ENCODE measurements at places on chromosomes 6 and 20. TPM values are rescaled to one million over a fixed set of nuclear protein-coding genes. Genes with fewer than 3 reads are reported as not detected.

GRCh38 chr20:34831936-34832335, 6.5 kb upstream of the NCOA6 start:
- DNase-seq: no peak
- H3K27me3 ChIP-seq: no peaks in the 10 kb centered on the region
- H3K4me1 ChIP-seq: no peaks in the 10 kb centered on the region
- no peaks in the 10 kb centered on the region for H3K36me3 ChIP-seq
- H3K27ac ChIP-seq: no peak overlapping the region

DNA sequence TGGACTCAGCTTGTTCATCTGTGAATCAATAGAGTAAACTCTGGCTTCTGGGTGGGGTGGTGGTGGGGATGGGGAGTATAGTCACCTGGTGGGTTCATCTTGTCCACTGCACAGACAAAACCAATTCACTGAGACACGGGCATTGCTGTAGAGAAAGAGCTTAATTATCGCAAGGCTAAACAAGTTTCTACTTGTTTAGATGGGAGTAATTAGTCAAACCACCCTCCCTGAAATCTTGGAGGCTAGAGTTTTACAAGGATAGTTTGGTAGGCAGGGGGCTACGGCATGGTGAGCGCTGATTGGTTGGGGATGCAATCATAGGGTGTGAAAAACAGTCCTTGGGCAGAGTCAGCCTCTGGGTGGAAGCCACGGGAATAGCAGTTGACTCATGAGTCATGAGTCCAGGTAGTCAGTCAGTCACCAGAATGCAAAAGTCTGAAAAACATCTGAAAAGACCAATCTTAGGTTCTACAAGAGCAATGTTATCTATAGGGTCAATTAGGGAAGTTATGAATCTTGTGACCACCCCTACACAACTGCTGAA, 77.8 kb downstream of the STMND1 start:
- no peaks in the 10 kb centered on the region for H3K36me3 ChIP-seq
- H3K27me3 ChIP-seq: no peaks in the 10 kb centered on the region
- H3K27ac ChIP-seq: no peak overlapping the region
- no peak for DNase-seq
- no peak overlapping the region for H3K4me3 ChIP-seq
- no peaks in the 10 kb centered on the region for H3K4me1 ChIP-seq

- H3K27me3 ChIP-seq: no peaks in the 10 kb centered on the region
- no peak for DNase-seq
- H3K27ac ChIP-seq: no peak overlapping the region
- peaks cover 4% of the 10 kb centered on the region for H3K4me1 ChIP-seq
- H3K4me3 ChIP-seq: no peak overlapping the region
Observed at GRCh38 chr6:47310131-47310480, 401 bp upstream of the TNFRSF21 start.

DNA sequence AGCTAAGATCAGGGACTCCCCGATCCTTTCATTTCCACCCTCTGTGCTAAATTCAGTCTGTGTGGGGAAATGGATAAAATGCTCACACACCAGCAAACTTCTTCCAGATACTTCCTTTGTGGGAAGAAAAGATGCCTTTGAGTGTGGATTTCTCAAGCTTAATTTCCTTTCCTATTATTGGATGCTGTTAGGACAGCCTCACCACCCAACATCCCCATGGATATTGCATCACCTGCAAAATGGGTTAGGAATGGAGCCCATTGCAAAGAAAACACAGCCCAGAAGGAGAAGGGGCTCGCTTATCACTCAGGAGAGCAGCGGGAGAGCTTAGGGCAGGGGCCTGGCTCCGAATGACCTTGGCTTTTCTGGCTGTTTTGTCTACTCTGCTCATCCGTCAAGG, 272.2 kb downstream of the CDC5L start:
- no peaks in the 10 kb centered on the region for H3K36me3 ChIP-seq
- H3K27ac ChIP-seq: no peak overlapping the region
- H3K27me3 ChIP-seq: no peaks in the 10 kb centered on the region
- H3K4me1 ChIP-seq: peaks cover 5% of the 10 kb centered on the region
- no peak overlapping the region for H3K4me3 ChIP-seq

GRCh38 chr20:2872459-2873009, 747 bp upstream of the PTPRA start:
- peak overlapping the region; percentile 21 for H3K27ac ChIP-seq
- H3K4me1 ChIP-seq: peaks cover 23% of the 10 kb centered on the region

DNA sequence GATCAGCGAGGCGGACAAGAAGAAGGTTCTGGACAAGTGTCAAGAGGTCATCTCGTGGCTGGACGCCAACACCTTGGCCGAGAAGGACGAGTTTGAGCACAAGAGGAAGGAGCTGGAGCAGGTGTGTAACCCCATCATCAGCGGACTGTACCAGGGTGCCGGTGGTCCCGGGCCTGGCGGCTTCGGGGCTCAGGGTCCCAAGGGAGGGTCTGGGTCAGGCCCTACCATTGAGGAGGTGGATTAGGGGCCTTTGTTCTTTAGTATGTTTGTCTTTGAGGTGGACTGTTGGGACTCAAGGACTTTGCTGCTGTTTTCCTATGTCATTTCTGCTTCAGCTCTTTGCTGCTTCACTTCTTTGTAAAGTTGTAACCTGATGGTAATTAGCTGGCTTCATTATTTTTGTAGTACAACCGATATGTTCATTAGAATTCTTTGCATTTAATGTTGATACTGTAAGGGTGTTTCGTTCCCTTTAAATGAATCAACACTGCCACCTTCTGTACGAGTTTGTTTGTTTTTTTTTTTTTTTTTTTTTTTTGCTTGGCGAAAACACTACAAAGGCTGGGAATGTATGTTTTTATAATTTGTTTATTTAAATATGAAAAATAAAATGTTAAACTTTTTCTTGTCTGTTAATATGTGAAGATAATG, 2.2 kb downstream of the HSPA1B start:
- DNase-seq: peak; percentile 31
- no peaks in the 10 kb centered on the region for H3K36me3 ChIP-seq
- peak overlapping the region; percentile 11 for H3K27ac ChIP-seq
- no peaks in the 10 kb centered on the region for H3K27me3 ChIP-seq

GRCh38 chr20:46735436-46735835, 26.0 kb downstream of the SLC2A10 start:
- no peaks in the 10 kb centered on the region for H3K36me3 ChIP-seq
- H3K4me1 ChIP-seq: peaks cover 9% of the 10 kb centered on the region
- no peak for DNase-seq
- no peaks in the 10 kb centered on the region for H3K27me3 ChIP-seq
- no peak overlapping the region for H3K27ac ChIP-seq

- DNase-seq: no peak
- H3K36me3 ChIP-seq: no peaks in the 10 kb centered on the region
- no peak overlapping the region for H3K27ac ChIP-seq
- H3K27me3 ChIP-seq: no peaks in the 10 kb centered on the region
- peaks cover 5% of the 10 kb centered on the region for H3K4me1 ChIP-seq
- H3K4me3 ChIP-seq: no peak overlapping the region
Observed at GRCh38 chr6:140782941-140783340, 1349.8 kb upstream of the GJE1 start.

- H3K36me3 ChIP-seq: no peaks in the 10 kb centered on the region
- no peaks in the 10 kb centered on the region for H3K27me3 ChIP-seq
- H3K4me3 ChIP-seq: no peak overlapping the region
- DNase-seq: no peak
- H3K27ac ChIP-seq: no peak overlapping the region
Observed at GRCh38 chr6:81822568-81822967, 70.1 kb upstream of the TENT5A start.

- H3K36me3 ChIP-seq: no peaks in the 10 kb centered on the region
Observed at GRCh38 chr6:162889303-162889702, 161.5 kb downstream of the PACRG start.

DNA sequence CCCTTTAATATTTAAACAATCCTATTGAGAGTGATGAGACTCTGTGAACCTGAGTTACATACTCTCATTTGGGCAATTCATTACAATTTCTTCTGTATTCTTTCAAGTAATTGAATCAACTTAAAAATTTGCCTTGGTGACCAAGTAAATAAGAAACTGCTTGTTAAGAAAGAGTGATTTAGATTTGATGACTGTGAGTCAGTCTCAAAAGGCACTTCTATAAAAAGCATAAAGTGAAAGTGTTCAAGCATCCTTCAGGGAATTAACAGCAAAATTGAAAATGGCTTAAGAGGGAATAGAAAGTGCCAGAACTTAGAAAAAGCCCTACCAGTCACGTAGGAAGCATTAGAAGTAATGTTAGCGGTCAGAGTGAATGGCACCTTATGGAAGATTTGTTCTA, 654.7 kb downstream of the EPM2A start:
- H3K27me3 ChIP-seq: no peaks in the 10 kb centered on the region
- no peak overlapping the region for H3K4me3 ChIP-seq
- H3K36me3 ChIP-seq: no peaks in the 10 kb centered on the region
- no peak overlapping the region for H3K27ac ChIP-seq
- DNase-seq: no peak

GRCh38 chr6:149855040-149855654, 9.0 kb downstream of the LRP11 start:
- H3K27ac ChIP-seq: no peak overlapping the region
- peaks cover 39% of the 10 kb centered on the region for H3K4me1 ChIP-seq
- no peak overlapping the region for H3K4me3 ChIP-seq
- no peaks in the 10 kb centered on the region for H3K36me3 ChIP-seq
- no peak for DNase-seq
- H3K27me3 ChIP-seq: no peaks in the 10 kb centered on the region

DNA sequence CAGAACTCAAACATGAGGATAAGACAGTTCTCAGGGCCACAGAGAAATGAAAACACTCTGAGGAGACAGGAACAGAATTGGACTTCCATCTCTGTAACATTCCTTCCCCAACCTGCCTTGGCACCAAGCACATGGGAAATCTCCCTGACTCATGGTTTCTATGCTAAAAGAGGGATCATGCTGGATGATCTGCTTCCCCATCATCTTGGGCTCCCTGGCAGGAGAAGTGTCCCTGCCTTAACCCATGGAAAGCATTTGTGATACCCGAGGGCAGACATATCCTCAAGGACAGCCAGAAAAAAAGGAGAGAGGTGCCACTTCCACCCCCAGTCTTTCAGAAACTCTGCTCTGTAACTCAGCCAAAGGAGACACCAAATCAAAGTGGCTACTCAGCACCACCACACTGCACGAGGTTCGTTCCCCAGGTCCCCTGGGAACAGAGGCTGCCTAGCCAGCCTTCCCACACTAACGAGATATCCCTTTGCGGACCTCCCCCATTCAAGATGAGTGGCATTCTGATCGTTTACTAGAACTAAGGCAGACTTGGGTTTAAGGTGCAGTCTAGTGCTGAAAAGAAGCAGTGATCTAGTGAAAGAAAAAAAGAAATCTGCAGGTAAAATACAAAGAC, 34.8 kb downstream of the BLOC1S5 start:
- H3K27ac ChIP-seq: no peak overlapping the region
- H3K27me3 ChIP-seq: no peaks in the 10 kb centered on the region
- H3K4me3 ChIP-seq: no peak overlapping the region
- H3K4me1 ChIP-seq: peaks cover 13% of the 10 kb centered on the region
- DNase-seq: no peak

GRCh38 chr20:15445056-15445840, 1107.8 kb upstream of the FLRT3 start:
- DNase-seq: no peak
- peaks cover 10% of the 10 kb centered on the region for H3K4me1 ChIP-seq
- H3K4me3 ChIP-seq: no peak overlapping the region
- H3K27ac ChIP-seq: no peak overlapping the region
- H3K36me3 ChIP-seq: no peaks in the 10 kb centered on the region

DNA sequence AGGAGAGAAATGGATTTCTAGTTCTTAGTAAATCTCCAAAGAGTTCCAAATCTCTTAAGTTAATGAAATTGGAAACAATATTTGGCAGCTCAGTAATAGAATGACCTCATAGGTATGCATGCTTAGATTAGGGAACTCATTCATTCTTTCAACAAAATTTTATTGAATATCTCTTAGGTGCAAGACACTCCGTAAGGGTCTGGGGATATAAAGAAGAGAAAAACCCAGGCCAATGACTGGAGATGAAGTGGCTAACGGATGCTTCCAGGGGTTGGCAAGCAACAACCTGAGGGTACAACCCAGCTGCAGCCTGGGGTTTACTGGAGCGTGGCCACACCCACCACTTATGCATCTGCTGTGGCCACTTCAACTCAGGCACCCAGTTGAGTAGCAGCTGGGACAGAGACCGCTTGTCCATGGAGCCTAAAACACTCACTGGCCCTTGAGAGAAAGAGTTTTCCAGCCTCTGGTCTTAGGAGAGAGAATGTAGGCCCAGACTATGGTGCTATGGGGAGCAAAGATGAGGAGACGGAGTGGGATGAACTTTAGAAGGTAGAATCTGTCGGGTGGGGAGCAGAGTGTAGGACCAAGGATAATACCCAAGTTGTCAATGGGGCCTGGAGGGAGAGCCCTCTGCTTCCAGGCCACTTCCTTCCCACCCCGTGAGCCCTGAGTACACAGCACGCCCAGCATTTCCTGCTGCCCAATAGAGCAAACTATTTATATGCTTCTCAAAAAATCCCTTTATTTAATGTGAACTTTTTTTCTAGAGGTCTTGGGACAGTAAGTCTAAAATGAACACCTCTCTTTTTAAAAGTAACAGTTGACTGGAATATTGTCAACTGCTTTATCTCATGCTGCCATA, 46.8 kb upstream of the PXDC1 start:
- peaks cover 26% of the 10 kb centered on the region for H3K4me1 ChIP-seq
- H3K27me3 ChIP-seq: no peaks in the 10 kb centered on the region
- peak; percentile 86 for DNase-seq
- H3K36me3 ChIP-seq: no peaks in the 10 kb centered on the region
- H3K4me3 ChIP-seq: no peak overlapping the region

DNA sequence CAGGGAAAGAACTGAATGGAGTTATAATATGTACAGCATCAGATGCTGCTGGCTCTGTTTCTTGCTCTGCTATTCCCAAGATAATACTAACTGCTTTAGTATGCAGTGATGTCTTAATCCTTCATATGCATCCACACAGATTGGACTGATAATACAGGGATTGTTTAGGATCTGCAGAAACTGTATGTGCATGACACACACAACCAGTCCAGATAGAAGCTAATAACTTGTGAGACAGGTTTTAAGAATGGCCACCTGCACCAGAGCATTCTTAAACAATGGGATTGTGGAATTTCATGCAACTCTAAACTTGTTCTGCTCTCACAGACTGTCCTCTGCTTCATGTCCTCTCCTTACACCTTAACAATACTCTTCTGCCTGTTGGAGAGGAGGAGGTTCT, 90.9 kb downstream of the SPTLC3 start:
- no peak overlapping the region for H3K4me3 ChIP-seq
- H3K27ac ChIP-seq: no peak overlapping the region
- DNase-seq: no peak
- peaks cover 5% of the 10 kb centered on the region for H3K36me3 ChIP-seq

Gene DEFB123
- total RNA-seq: not detected

Gene SRSF6
- total RNA-seq: 110 TPM

Gene ZNF292
- 46.7 TPM for total RNA-seq

Gene TMC2
- not detected for total RNA-seq

Gene PPP1R16B
- total RNA-seq: 6.3 TPM

Gene WFDC8
- total RNA-seq: not detected

Gene DZANK1
- 8.9 TPM for total RNA-seq

Gene SLC32A1
- total RNA-seq: not detected

Gene KCNK5
- total RNA-seq: 13.5 TPM

All from thyroid gland (tissue), 4 donors.